Epithelial cell of esophagus (primary cell): ENCODE measurements at places on chromosomes 11 and 22.
A peak's percentile ranks its signal among the peaks of the same experiment; 100 is the strongest.

DNA sequence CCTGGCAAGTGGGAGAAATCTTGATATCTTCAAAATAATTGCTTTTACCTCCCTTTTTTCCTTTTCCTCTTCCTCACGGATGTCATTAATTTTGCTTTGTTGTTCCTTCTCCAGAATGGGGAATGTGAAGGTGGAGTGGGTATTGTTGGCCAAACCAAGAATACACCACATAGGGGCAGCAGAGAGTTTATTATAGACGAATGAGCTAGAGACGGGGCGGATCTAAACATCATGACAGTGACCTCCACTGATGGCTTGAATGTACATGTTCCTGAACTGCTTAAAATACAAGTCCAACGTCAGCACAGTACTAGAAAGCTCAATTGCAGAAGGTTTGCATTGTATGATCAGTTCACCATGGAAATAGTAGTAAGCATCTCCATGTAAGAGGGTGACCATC, 122.3 kb upstream of the SNX19 start:
- DNase-seq = peak; percentile 67

DNA sequence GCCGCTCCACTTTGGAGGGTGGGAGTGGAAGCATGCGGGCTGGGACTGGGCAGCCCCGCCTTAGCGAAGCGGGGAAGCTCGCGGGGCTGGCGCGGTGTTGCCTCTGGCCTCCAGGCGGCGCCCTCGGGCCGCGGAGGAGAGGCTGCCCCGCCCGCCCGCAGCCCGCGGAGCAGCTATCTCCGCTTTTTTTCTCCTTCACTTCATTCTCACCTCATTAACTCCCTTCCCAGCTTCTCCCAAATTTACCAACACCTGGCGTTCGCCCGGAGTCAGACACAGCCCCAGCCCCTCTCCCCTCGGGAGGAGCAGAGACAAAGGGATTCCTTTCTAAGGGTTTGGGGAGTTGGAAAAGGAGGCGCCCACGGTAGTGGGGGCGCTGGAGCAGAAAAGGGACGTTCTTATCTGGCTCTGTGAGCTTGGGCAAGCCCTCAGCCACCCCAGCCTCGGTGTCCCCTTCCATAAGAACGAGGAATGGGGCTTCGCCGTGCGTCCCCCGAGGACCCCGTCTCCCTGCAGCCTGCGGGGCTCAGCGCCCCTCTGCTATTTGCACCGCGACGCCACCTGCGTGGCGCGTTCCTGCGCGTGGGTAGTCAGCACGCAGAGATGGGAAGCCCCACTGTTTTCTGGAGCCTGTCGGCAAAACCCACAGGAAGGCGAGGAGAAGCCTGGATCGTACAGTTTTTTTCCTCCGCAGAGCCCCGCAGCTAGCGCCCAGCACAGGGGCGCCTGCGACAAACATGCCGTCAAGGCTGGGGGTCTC, 1.5 kb upstream of the WNT11 start:
- peak; percentile 82 for DNase-seq

GRCh38 chr22:23533771-23534191, 46.3 kb downstream of the IGLL1 start:
- no peak for DNase-seq

DNA sequence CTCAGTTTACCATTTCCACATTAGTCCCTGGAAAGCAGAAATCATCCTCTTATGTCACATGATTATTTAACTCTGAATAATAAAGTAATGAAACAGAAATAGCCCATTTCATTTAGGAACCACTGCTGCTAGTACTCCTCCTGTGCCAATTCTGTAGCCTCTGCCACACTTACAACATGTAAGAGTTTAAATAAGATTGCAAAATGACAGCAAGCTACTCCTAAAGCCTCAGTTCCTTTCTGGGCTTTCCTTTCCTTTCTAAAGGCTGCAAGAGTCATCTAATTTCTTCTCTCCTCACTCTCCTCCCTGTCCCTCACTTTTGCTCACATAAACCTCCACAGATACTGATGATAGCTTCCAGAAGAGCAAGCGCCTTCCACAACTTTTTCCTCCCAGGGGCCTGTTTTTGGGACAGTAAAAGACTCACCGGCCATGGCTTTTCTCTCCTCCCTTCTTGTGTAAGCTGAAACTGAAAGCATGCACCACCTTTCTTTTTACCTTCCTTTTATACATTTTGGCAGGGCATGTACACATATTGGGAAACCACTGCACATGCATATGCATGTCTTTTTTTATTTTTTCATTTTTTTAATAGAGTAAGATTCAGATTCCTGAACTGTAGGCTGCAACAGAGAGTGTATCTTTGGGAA, 38.5 kb downstream of the CARD18 start:
- peak; percentile 86 for DNase-seq

- DNase-seq = no peak
Observed at GRCh38 chr11:65501472-65502273, 2.8 kb downstream of the MALAT1 start.

- DNase-seq = no peak
Observed at GRCh38 chr11:130774703-130775102, 141.6 kb downstream of the SNX19 start.

DNA sequence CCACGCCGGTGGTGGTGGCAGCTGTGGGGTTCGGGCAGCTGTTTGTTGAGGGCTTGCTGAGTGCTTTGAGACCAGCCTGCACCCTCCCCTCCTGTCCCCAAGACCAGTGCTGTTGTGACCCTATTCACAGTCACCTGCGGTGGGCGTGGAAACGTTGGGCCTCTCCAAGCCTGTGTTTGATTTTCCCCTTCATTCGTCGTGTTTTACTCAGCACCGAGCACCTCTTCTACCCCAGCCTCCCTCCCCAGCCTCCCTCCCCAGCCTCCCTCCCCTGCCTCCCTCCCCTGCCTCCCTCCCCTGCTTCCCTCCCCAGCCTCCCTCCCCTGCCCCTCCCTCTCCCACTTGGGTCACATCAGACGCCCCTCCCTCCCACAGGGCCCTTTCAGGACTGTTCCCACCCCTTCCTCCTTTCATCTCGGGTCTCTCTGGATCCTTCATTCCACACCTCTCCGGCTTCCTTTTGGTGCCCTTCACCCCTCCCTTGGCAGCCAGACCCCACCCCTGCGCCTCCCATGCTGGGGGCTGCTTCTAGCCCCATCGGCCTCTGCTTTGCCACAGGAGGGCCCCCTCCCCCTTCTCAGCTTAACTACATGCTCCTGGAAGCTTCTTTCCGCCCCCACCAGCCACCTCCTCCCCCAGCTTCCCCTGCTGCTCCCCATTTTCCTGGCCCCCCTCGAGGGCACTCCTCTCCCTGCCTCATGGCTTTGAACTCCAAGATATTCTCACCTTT, 14.8 kb downstream of the FRMD8 start:
- DNase-seq = no peak

- no peak for DNase-seq
Observed at GRCh38 chr22:32722441-32722840, 79.1 kb upstream of the TIMP3 start.

GRCh38 chr11:126602993-126603392, 247.5 kb downstream of the ST3GAL4 start:
- no peak for DNase-seq

GRCh38 chr11:75351791-75352587, 528 bp upstream of the ARRB1 start:
- DNase-seq = no peak

DNA sequence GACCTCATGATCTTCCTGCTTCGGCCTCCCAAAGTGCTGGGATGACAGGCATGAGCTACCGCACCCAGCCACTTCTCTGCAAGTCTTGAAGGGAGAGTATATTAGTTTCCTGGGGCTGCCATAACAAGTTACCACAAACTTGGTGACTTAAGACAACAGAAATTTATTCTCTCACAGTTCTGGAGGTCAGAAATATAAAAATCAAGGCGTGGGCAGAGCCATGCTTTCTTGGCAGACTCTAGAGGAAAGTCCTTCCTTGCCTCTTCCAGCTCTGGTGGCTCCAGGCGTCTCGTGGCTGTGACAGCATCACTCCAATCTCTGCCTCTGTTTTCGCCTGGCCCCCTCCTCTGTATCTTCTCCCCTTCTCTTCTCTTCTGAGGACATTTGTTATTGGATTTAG, 110.2 kb upstream of the NAV2 start:
- no peak for DNase-seq

GRCh38 chr11:1938343-1939005, 8.7 kb upstream of the MRPL23 start:
- DNase-seq = no peak

- no peak for DNase-seq
Observed at GRCh38 chr11:23555085-23555484, 694.8 kb upstream of the CCDC179 start.

GRCh38 chr22:37167981-37168647, 18.4 kb upstream of the IL2RB start:
- no peak for DNase-seq

- DNase-seq = no peak
Observed at GRCh38 chr11:125950696-125951651, 5.1 kb downstream of the VSIG10L2 start.

GRCh38 chr22:39665229-39665628, 94.7 kb downstream of the CACNA1I start:
- no peak for DNase-seq

DNA sequence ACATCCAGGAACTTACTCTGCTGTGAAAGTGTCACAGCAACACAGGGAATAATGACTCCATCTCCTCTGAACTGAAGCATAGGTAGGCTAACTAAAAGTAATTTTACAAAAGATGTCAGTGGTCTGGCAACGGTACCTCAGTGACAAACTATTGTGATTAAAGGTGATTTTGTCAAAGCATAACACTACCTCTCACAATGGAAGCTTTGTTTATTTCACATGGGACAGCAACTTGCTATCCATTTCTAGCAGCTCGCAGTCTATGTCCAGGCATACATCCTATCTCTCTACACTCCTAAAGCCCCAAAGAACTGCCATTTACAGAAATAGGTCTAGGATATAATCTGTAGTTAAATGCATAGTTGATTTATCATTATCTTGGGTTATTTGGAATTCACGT, 163.0 kb downstream of the KIRREL3 start:
- no peak for DNase-seq

- DNase-seq = peak; percentile 34
Observed at GRCh38 chr11:93225662-93226061, 27.9 kb upstream of the SLC36A4 start.

GRCh38 chr11:67416416-67417335, 1.2 kb downstream of the CARNS1 start:
- peak; percentile 73 for DNase-seq

GRCh38 chr11:35539256-35539655, 13.8 kb upstream of the PAMR1 start:
- DNase-seq = peak; percentile 11

DNA sequence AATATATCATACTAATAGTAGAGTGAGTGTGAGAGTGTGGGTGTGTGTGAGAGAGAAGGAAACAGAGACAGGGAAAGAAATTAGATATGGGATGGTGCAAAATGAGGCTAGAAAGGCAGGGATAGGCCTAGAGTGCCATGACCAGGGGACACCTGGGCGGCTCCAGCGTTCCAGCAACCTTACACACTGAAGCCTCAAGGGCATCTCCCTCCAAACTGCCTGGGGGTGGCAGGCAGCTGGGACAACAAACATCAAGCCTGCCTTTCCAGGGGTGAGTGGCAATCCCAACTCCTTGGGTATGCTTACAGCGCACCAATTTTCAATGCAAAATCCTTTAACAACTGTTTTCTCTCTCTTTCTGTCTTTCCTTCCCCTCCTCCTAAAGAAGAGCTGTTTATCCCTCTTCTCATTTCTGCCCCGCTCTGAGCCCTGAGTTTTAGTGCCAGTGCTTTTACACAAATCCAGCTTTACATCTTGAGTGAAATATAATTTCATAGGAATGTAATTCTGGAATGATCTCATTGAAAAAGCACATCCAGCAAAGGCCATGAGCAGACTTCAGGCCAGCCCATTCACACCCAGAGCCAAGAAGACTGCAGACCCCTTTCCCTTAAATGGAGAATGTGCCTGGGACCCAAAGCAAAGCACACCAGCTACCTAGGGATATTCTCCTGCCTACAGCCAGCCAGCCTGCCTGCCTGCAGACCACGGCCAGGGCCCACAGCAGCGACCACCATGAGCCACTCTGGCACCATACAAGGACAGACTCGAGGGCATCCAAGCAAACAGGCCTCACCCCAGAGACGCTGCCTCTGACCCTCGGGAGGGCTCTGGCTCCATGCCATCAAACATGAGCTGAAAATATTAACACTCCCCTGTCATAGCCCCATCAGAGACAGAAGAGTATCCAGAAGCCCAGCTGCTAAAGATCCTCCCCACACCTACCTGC, 90.3 kb downstream of the RPL27A start:
- DNase-seq = no peak

DNA sequence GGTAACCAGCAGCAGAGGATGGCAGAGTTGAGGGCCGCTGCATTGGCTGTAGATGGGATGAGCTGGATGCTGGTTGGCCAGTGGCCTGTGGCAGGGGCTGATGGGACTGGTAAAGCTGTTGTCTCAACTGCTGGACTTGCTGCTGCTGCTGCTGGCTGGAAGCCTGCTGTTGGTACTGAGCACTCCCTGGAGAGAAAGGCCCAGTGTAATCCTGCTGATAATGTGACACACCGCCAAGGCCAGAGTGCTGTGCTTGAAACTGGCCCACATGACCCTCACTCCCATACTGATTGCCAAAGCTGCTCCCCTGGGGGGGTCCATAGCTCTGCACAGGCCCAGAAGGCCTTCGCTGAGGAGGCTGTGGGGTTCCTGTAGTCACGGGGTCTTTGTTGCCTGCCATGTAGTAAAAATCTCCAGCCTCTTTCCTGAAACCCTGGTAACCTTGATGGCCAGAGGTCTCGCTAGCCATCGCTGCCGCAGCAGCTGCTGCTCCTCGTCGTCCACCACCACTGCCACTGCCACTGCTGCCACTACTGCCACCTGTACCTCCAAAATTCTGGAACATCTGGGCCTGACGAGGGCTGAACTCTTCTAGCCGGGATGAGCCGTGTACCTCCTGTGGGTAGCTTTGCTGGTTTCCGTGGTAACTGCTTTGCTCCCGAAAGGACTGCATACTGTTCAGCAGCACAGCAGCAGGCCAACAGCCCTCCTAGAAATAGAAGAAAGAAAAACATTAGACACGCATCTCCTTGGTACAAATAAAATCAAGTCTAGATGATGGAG, 55.6 kb downstream of the TCF20 start:
- no peak for DNase-seq

GRCh38 chr11:27873664-27874063, 173.4 kb upstream of the BDNF start:
- no peak for DNase-seq

- no peak for DNase-seq
Observed at GRCh38 chr22:27358096-27358870, 443.3 kb downstream of the MN1 start.

DNA sequence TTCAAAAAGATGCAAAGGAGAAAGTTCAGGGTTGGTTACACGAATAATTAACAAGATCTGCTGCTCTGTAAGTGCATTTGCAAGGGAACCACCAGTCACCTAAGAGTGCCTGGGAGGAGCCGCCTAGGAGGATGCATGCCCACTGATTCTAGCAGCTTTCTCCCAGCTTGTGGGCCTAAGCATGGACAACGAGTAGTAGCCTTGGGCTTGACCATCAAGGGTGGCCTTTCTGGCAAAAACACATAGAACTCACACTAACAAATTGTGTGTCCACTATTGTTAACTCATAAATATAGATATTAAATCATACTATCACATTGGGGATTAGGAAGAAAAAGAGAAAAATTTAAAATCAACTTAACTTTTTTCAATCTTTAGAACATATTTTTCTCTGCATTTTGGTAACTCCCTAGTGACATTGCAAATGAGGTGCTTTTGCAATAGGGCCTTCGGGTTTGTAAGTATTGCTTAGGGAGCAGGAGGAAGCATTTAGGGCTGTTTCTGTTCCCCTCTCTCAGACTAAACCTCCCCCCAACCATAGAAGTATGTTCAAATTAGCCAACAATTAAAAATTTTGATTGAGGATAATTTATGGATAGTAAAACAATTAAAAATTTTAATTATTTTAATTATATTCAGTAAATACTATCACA, 57.3 kb upstream of the CEP295 start:
- no peak for DNase-seq
